Breast epithelium (tissue), 4 donors: ENCODE measurements at places on chromosomes 7 and 10.

DNA sequence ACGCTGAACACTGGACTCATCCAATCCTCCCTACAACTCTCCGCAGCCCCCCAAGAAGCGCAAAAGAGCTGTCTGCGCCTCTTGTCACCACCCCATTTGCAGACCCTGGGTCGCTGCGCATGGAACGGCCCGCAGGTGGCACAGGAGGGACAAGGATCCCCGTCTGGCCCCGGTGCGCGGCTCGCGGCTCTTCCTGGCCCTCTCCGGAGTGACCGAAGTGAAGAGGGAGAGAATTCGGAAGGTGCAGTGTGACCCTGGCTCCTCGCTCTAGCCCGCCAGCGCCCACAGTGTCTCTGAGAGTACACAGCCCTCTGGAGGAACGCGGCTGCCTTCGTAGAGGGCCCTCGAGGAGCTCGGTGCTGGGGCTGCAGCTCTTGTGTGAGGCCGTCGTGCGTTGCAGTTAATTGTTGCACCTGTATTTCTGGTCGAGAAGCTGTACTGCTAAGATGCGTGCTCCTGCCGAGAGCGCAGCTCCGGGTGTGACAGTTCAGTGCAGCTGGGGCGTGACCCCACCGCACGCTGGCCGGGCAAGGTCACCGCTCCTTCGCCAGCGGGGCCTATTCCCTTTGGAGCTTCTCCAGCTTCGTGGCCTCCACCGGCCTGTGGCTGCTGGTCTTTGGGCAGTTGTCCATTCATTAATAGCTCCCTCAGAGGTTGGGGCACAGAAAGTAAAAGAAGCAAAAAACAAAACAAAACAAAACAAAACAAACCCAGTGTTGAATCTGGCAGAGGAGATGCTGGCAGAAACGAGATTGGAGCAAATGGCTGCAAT, 119.0 kb downstream of the SEC23IP start:
- no peaks in the 10 kb centered on the region for H3K4me1 ChIP-seq
- H3K4me3 ChIP-seq = no peak overlapping the region
- no peaks in the 10 kb centered on the region for H3K36me3 ChIP-seq
- DNase-seq = no peak

- no peaks in the 10 kb centered on the region for H3K36me3 ChIP-seq
- H3K4me3 ChIP-seq = no peak overlapping the region
- no peak for DNase-seq
- H3K27ac ChIP-seq = no peak overlapping the region
Measured at GRCh38 chr7:105478606-105479005, 43.5 kb downstream of the PUS7 start.

GRCh38 chr7:137846827-137847567, at the start of gene DGKI:
Gene DGKI (minus strand): TSS chr7:137846974.
- H3K36me3 ChIP-seq = no peaks in the 10 kb centered on the region
- H3K27ac ChIP-seq = no peak within 1 kb of the TSS
- H3K4me1 ChIP-seq = no peaks in the 10 kb centered on the region
- no peak for DNase-seq

- no peaks in the 10 kb centered on the region for H3K36me3 ChIP-seq
- no peak overlapping the region for H3K27ac ChIP-seq
Measured at GRCh38 chr7:14833707-14834106, 68.8 kb downstream of the DGKB start.

DNA sequence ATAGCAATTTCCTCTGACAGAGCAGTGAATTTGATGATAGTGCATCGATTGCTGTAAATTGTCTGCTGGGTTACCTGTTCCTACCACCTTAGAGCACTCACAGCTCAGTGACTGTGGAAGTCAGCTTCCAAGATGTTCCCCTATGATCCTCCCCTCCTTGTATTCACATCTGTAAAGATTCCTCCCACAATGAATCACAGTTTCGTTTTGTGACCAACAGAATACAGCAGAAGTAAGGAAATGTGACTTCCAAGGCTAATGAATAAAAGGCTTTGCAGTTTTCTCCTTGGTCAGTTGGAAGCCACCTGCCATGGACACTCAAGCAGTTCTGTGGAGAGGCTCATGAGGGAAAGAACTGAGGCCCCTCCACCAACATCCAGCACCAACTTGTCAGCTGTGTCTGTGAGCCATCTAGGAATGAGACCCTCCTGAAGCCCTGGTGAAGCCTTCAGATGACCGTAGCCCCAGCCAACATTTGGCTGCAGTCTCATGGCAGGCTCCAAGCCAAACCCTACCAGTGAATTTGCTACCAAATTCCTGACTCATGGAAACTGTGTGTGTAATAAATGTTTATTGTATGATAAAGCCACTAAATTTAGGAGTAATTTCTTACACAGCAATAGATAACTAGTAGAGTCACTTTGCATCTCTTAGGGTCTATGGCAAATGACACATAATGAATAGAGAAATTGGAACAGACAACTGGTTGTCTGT, 309.5 kb upstream of the NPVF start:
- no peaks in the 10 kb centered on the region for H3K36me3 ChIP-seq
- no peaks in the 10 kb centered on the region for H3K27me3 ChIP-seq
- no peaks in the 10 kb centered on the region for H3K4me1 ChIP-seq
- H3K27ac ChIP-seq = no peak overlapping the region
- no peak overlapping the region for H3K4me3 ChIP-seq

- H3K27ac ChIP-seq = no peak overlapping the region
- H3K4me3 ChIP-seq = no peak overlapping the region
- DNase-seq = no peak
Measured at GRCh38 chr7:155287284-155287935, 10.3 kb upstream of the INSIG1 start.

- no peaks in the 10 kb centered on the region for H3K27me3 ChIP-seq
- no peak for DNase-seq
- no peak overlapping the region for H3K4me3 ChIP-seq
Measured at GRCh38 chr10:14409856-14410458, 79.2 kb upstream of the FRMD4A start.

DNA sequence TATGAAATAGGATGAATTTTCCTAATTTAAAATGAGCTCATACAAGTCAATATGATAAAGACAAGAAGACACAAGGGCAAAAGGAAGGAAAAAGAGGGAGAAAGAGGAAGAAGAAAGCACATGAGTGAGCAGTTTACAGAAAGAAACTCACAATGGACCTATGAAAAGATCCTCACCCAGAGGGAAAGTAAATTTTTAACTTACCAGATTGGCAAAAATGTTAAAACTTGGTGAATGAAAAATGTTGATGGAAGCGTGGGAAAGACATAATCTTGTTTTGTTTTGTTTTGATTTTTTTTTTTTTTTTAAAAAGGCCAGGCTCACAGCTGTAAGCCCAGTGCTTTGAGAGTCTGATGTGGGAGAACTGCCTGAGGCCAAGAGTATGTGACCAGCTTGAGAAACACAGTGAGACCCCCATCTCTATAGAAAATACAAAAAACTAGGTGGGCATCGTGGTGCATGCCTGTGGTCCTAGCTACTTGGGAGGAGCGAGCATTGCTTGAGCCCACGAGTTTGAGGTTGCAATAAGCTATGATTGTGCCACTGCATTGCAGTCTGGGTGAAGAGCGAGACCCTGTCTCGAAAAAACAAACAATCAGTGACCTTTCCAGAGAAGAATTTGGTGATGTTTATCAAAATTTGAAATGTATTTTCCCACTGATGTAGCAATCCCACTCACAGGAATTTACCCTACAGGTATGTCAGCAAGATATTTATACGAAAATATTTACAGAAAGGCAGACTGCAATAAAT, 152.9 kb upstream of the ASAH2 start:
- no peaks in the 10 kb centered on the region for H3K4me1 ChIP-seq
- H3K36me3 ChIP-seq = no peaks in the 10 kb centered on the region
- H3K27me3 ChIP-seq = no peaks in the 10 kb centered on the region
- H3K27ac ChIP-seq = no peak overlapping the region
- DNase-seq = no peak

DNA sequence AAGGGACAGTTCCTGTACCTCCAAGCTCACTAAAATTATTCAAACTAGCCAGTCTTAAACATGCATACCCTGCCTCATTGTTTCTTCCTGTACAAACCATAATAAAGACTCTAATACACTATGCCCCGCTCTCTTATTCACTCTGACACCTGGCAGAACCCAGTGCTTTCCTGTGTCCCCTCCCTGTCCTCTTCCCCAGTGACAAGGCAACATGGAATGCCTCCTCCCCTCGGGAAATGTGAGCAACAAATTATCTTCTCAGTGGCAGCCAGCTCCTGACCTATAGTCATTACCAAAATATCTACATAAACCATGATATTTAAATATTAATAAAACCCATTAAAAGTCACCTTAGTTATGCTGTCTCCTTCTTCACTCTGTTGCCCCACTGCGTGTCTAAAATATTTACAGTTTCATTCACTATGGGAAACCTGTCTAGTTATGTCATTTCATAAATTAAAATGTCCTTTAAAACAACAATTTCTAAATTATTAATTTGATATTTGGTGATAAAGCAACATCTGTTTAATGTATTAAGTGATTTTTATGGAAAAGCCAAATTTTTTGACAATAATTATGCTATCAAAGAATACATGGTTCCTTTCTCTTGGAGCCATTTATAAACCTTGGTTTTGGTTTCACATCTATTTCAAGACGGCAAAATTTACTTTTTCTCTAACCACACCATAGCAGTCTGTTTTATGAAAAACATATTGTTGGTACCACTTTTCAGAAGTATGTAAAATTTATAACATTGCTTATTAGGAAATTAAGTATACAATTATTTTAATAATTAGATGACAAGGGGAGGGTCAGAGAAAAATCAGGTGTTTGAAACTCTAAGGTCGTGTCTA, 1355.2 kb downstream of the XPNPEP1 start:
- H3K4me3 ChIP-seq = no peak overlapping the region
- H3K36me3 ChIP-seq = no peaks in the 10 kb centered on the region

- H3K36me3 ChIP-seq = no peaks in the 10 kb centered on the region
- DNase-seq = no peak
- H3K27me3 ChIP-seq = no peaks in the 10 kb centered on the region
- no peaks in the 10 kb centered on the region for H3K4me1 ChIP-seq
- no peak overlapping the region for H3K4me3 ChIP-seq
Measured at GRCh38 chr10:45657033-45657926, 15.3 kb downstream of the ZFAND4 start.
